ENCODE measurements at places on chromosomes 2 and 18.
A peak's percentile ranks its signal among the peaks of the same experiment; 100 is the strongest.

GRCh38 chr18:35267161-35267651 is 22.8 kb downstream of the ZSCAN30 start:
- no peak for DNase-seq

DNA sequence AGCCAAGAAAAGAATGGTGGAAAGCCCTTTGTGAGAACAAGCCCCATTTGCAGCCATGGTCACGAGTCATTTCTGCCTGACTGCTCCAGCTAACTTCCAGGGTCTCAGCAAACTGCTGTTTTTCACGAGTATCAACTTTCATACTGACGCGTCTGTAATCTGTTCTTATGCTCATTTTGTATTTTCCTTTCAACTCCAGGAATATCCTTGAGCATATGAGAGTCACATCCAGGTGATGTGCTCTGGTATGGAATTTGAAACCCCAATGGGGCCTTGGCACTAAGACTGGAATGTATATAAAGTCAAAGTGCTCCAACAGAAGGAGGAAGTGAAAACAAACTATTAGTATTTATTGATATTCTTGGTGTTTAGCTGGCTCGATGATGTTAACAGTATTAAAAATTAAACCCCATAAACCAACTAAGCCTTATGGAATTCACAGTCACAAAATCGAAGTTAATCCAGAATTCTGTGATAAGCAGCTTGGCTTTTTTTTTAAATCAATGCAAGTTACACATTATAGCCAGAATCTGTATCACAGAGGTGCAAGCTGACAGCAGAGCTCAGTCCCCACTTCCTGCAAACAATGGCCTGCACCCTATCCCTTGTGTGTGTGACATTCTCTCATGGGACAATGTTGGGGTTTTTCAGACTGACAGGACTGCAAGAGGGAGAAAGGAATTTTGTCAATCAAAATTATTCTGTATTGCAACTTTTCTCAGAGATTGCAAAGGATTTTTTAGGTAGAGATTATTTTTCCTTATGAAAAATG is 26.1 kb downstream of the SLC14A1 start:
- no peak for DNase-seq

- no peak for DNase-seq
Observed at GRCh38 chr2:58494071-58494501, 253.0 kb upstream of the FANCL start.

- no peak for DNase-seq
Observed at GRCh38 chr2:111982822-111983221, 72.2 kb upstream of the TMEM87B start.

DNA sequence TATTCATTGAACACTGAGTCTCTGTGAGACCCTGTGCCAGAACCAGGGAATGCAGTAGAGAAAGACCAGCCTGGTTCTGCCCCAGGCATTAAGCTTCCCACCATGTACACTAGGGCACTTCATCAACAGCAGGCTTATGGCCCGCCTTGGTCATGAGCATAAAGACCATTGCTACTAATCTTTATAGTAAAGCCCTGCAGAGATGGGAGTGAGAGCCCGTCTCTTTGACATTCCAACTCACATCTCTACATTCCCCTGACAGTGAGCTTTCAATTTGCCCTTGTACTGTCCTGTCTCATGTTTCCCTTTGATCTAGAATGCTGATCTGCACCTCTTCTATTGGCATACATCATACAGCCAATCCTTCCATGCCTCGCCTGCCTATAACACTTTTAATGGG is 211.8 kb upstream of the ARL4C start:
- no peak for DNase-seq

DNA sequence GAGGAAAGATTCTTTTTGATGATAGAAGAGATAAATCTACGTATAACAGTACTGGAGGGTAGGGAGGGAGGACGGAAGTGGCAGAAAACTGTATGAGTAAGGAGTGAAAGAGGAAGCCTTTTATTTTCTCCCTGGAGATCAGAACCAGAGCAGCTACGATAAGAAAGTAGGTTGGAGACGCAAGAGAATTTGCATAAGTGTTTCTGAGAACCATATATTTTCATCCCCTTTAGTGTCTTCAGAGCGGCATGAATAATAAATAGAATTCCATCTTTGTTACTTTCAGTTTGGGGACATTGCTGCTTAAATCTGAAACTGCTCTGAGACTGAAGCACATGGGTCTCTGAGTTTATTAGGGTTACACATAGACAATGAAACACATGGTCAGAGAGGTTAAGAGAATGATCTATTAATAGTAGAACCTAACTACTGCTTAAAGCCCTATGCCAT is 230.2 kb upstream of the TNP1 start:
- DNase-seq, result no peak

GRCh38 chr2:102063941-102064678 is 72.3 kb downstream of the IL1R2 start:
- DNase-seq, result peak; percentile 67
